ENCODE measurements at places on chromosomes 12 and 14.
A peak's percentile ranks its signal among the peaks of the same experiment; 100 is the strongest.

- DNase-seq: peak; percentile 69
These were observed 28.1 kb downstream of the MSRB3 start for GRCh38 chr12:65306366-65307168.

DNA sequence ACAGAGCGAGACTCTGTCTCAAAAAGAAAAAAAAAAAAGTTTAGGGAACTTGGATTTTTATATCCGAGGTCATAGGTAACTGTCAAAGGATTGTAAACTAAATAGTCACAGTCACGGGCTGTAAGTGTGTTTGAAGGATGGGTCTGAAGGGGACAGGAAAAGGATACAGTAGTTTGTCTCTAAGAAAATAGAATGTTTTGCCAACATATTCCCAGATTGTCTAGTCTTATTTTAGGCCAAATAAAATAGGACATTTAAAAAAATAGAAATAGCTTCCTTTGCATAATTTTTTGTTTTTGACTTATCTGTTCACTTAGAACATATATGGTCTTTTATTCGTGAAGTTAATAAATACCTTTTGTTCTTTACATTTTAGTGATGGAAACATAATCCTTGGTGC lies 24.2 kb upstream of the REP15 start:
- DNase-seq: no peak

GRCh38 chr12:12266389-12266872 lies 413 bp downstream of the LRP6 start:
- DNase-seq: no peak

GRCh38 chr12:85630851-85631250 lies 205.4 kb downstream of the RASSF9 start:
- no peak for DNase-seq

DNA sequence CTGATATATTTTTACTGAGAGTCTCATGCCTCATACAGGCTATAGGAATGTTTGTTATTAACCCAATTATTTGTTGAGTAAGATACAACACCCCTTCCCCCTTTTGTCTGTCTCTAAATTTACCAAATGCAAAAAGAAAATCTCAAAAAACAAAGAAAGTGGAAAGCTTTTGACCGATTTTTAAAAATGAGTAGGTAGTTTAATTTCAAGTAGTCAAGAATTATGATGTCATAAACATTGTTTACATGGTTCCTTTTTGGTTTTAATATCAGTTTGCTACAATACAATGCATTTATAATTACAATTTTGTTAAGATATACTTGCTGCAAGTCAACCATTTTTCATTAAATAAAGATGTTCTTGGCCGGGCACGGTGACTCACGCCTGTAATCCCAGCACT lies 84.7 kb upstream of the HMGA2 start:
- no peak for DNase-seq

GRCh38 chr14:99329711-99330315 lies 57.8 kb upstream of the BCL11B start:
- no peak for DNase-seq

DNA sequence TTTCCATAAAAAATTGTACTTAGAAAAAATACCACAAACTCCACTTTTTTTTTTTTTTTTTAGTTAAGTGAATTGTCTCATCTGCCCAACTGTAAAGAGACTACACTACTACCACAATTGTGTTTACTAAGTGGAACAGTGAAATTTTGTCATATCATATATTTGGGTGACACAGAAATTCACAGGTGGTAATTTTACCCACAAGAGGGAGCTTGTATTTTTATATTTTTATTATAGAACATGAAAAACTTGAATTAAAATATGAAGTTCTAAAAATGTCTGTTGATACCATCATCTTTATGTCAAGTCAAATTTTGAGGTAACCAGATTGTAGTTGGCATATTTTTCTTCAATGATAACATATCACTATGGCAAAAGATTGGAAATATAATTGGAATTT lies 329.4 kb upstream of the SOX5 start:
- DNase-seq: no peak

- DNase-seq: no peak
These were observed 28.2 kb downstream of the RPGRIP1 start for GRCh38 chr14:21308132-21308478.

DNA sequence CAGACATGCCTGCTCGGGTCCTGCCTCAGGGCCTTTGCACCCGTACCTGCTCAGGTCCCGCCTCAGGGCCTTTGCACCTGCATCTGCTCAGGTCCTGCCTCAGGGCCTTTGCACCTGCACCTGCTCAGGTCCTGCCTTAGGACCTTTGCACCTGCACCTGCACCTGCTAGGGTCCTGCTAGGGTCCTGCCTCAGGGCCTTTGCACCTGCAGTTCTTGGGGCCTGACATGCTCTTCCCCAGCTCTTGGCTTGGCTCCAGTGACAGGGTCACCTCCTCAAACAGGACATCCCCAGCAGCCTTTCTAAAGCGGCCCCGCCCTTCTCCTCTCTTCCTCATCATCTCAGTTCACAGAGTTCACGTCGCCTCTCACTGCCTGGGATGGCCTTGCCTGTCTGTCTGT lies 54.9 kb upstream of the NCOR2 start:
- no peak for DNase-seq

DNA sequence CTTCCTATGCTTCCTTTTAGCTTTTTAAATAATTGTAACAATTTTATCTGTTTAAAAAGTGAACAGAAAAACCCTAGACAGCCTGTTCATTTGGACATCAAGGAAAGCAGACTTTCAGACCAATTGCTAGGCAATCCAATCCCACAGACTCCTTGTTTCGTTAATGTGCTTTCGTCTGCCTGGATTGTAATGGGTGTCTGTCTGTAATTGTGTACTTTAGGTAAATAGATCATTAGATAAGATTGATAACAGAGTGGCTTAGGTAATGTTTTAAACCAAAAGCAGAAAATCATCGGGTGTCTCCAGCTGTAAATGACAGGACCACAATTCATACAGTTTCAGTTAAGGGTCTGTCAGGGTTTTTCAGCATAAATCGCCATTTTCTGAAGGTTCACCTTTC lies 19.6 kb downstream of the CCDC60 start:
- no peak for DNase-seq

DNA sequence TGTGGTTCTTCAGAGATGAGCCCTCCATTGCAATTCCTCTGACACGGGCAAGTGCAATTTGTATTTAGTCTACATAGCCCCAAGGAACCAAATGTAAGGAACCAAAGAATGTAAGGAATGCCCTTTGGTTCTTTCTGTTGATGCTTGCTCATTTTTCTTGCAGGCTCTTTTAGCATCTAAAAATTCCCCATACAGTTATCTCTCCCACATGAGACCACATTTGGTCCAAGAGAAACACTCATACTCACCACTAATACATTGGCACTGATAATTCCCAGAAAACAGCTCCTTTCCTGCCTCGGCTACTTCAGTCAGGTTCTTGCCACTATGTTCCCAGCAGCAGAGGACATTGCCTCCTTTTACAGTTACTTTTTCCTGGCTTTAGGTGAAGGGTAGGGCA lies 332.6 kb downstream of the AEBP2 start:
- peak; percentile 94 for DNase-seq

DNA sequence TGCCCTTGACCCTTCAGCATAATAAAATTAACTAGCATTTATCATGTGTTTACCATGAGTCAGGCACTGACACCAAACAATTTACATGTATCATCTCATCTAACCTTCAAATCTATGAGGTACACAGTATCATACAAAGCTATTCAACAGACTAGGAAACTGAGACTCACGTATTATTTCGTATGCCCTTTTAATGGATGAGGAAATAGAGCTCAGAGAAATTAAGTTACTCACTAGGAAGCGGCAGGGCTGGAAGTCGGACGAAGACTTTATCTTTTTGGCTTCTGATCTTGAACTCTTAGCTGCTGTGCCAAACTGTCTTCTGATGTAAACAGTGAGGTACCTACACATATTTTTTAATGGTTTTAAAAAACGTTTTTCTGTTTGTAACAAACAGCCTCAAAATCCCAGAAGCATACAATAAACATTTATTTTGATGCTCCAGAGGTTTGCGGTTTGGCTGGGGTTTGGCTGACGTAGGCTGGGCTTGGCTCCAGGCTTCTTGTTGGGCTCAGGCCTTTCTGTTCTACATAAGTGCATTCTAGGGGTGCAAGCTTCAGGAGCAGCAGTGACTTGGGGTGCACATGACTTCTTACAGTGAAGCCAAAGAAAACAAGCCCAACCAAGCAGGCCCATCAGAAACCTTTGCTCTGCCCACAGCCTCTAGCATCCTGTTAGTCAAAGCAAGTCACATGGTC lies 184.7 kb downstream of the TBX5 start:
- DNase-seq: no peak

GRCh38 chr12:52060498-52061177 lies 9.1 kb upstream of the ATG101 start:
- DNase-seq: no peak

GRCh38 chr12:16361142-16361783 lies 13.8 kb downstream of the MGST1 start:
- no peak for DNase-seq

DNA sequence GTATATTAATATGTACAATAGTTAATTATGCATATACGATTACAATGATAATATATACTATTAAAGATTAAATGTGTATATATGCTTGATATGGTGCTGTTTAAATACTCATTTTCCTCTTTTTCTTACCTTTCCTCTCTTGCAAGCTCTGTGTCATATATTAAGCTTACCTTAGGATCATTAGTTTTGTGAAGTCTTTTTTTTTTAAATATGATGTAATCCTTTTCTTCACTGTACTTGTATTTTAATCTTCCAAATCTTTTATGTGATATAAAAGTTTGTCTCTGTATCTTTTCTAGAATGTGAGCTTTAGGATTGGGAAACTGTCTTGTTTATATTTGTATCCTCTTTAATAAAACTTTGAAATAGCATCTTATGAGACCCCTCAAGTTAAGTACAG lies 88.7 kb downstream of the CCDC91 start:
- no peak for DNase-seq

DNA sequence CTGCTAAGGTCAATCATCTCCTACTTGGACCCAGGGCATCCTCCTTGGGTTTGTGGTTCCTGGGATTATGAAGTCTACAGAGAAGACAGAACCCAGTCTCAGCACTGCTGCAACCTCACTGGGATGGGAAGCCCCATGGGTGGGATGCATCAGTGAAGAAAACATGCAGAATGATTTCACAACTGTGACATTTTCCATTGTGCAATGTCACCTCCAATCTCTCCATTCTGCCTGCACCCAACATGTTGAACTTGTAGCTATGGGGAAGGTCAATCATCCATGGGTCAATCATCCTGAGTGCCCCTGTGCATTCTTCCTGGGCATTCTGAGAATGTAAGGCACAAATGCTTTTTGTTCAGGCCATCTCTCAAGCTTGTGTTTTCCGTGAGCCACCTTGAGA lies 1004.4 kb upstream of the TMEM132C start:
- DNase-seq: no peak

DNA sequence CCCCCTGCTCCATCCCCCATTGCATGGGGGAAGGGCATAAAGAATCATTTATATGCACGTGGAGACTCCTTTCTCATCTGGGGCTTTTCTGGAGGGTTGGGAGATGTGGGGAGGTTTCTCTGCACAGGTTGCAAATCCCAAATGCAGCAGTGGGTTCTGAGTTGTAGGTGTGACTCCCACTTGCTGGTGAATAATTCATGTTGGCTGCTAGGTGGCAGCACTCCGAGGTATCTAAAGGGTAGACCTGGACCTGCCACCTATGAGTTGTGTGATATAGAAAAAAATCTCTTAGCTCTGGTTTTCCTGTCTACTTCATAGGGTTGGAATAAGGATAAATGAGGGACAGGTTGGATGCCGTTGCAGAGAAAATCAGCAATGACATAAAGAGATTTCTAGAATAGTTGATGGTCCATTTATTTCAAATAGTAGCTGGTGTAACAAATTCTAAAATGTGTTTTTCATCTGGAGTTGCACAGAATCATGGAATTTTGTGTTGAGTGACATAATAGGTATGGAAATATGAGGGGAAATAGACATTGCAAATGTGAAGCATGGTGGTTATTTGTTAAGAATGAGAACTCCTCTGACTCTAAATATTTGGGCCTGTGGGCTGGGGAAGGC lies 4.6 kb downstream of the MARCHF9 start:
- DNase-seq: no peak

- no peak for DNase-seq
These were observed 214.7 kb downstream of the PDZRN4 start for GRCh38 chr12:41402801-41403200.

DNA sequence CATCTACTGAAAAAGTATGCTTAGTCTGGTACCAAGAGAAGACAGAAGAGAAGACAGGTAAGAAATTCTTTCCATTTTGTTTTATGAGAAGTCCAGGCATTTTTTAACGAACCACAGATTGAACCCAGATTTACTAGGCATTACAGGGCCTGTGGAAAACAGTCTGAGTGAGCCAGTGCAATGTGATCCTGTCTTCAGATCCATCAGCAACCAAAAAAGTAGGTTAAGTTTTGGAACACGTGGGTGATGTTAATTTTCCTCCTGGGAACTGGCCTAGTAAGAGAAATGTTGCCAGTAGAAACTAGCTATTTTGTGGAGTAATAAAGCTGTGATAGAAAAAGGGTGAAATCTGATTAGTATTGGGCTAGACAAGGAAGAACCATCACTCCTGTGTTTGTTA lies 440.9 kb upstream of the SEL1L start:
- DNase-seq: no peak

DNA sequence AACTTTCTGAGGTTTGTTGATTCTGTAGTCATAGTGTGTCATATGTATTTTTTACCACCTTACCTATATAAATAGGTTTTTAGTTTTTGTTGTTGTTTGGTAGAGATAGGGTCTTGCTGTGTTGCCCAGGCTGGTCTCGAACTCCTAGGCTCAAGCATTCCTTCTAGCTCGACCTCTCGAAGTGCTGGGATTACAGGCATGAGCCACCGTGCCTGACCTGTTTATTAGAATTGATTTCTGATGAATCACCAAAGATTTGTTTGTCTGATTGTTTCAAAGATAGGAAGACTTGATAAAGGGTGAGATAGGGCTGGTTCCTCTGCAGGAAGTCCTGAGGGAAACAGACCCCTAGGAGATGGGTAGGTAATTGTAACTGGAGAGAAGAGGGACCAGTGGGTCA lies 481.6 kb downstream of the PCNX1 start:
- DNase-seq: no peak

- peak; percentile 53 for DNase-seq
These were observed 693.8 kb downstream of the BCL11B start for GRCh38 chr14:98578204-98578603.

GRCh38 chr12:5694759-5695409 lies 250.2 kb downstream of the ANO2 start:
- DNase-seq: peak; percentile 62
